Mammary microvascular endothelial cell (primary cell): ENCODE measurements at places on chromosomes 3 and 15. TPM values are rescaled to one million over a fixed set of nuclear protein-coding genes. Genes with fewer than 3 reads are reported as not detected.

C3orf33 gene
- 1.5 and 2.0 TPM in 2 replicates for total RNA-seq

CHRFAM7A gene
- total RNA-seq = 0.10 TPM in 1 of 2 replicates, not detected in the other

KLHL18 gene
- total RNA-seq = 25.7 and 33.0 TPM in 2 replicates

GOLGA8M gene
- 0.20 and 0.73 TPM in 2 replicates for total RNA-seq

CELSR3 gene
- total RNA-seq = 0.39 and 0.73 TPM in 2 replicates

MESD gene
- total RNA-seq = 21.7 and 23.4 TPM in 2 replicates

VIPR1 gene
- total RNA-seq = not detected in 2 replicates

SRGAP3 gene
- total RNA-seq = 0.07 and 0.10 TPM in 2 replicates

C3orf18 gene
- total RNA-seq = 0.74 and 0.80 TPM in 2 replicates

ANKRD63 gene
- total RNA-seq = not detected in 2 replicates

CCR8 gene
- not detected in 2 replicates for total RNA-seq

SHC4 gene
- total RNA-seq = 0.30 and 0.40 TPM in 2 replicates

KLHL40 gene
- not detected in 2 replicates for total RNA-seq

SGO1 gene
- 11.8 and 11.9 TPM in 2 replicates for total RNA-seq

XXYLT1 gene
- 42.4 and 51.2 TPM in 2 replicates for total RNA-seq

PIERCE2 gene
- 1.5 and 1.7 TPM in 2 replicates for total RNA-seq

ZNF660 gene
- 0.33 and 0.49 TPM in 2 replicates for total RNA-seq

TMEM158 gene
- 3.3 and 3.5 TPM in 2 replicates for total RNA-seq

HIGD2B gene
- not detected in 2 replicates for total RNA-seq

GOLGA6L4 gene
- total RNA-seq = 0.74 and 4.7 TPM in 2 replicates

SLC51B gene
- not detected in 2 replicates for total RNA-seq

C3orf20 gene
- total RNA-seq = not detected in 2 replicates

STIMATE gene
- 17.0 and 17.3 TPM in 2 replicates for total RNA-seq

NEO1 gene
- 0.40 and 0.49 TPM in 2 replicates for total RNA-seq

ITIH4 gene
- total RNA-seq = 0.15 TPM in 1 of 2 replicates, not detected in the other

CYP1A2 gene
- total RNA-seq = not detected in 2 replicates

CYP11A1 gene
- total RNA-seq = 0.33 TPM in 1 of 2 replicates, not detected in the other

FAIM gene
- total RNA-seq = 11.9 and 18.5 TPM in 2 replicates

ST3GAL6 gene
- 25.0 and 28.8 TPM in 2 replicates for total RNA-seq

GABRR3 gene
- total RNA-seq = not detected in 2 replicates

CCDC39 gene
- not detected in 2 replicates for total RNA-seq

CFAP100 gene
- not detected in 2 replicates for total RNA-seq

NOX5 gene
- total RNA-seq = not detected in 2 replicates

RARB gene
- total RNA-seq = 32.2 and 35.0 TPM in 2 replicates

ZNF639 gene
- 30.2 and 37.6 TPM in 2 replicates for total RNA-seq

CLSTN2 gene
- total RNA-seq = 0.05 TPM in 1 of 2 replicates, not detected in the other

ZNF80 gene
- total RNA-seq = not detected in 2 replicates

SLC2A2 gene
- total RNA-seq = 0.05 TPM in 1 of 2 replicates, not detected in the other

SPESP1 gene
- total RNA-seq = 4.3 and 5.6 TPM in 2 replicates

P2RY14 gene
- not detected in 2 replicates for total RNA-seq

ANAPC13 gene
- 56.0 and 63.4 TPM in 2 replicates for total RNA-seq

TAGLN3 gene
- total RNA-seq = not detected in 2 replicates

MYO5C gene
- 4.5 and 10.0 TPM in 2 replicates for total RNA-seq

SPSB4 gene
- total RNA-seq = not detected in 2 replicates

SLC24A5 gene
- not detected in 2 replicates for total RNA-seq

NTRK3 gene
- total RNA-seq = not detected in 2 replicates

AMOTL2 gene
- 127 TPM in 2 replicates for total RNA-seq

CCR4 gene
- 2.3 and 2.6 TPM in 2 replicates for total RNA-seq

PCOLCE2 gene
- total RNA-seq = not detected in 2 replicates

PRR23E gene
- not detected in 2 replicates for total RNA-seq

RAMAC gene
- 15.9 and 18.7 TPM in 2 replicates for total RNA-seq

CATSPER2 gene
- 0.33 and 3.0 TPM in 2 replicates for total RNA-seq

TMC3 gene
- not detected in 2 replicates for total RNA-seq
